Glutamatergic neuron (in vitro differentiated cells): ENCODE measurements at places on chromosomes 7 and 10.

- no peak for DNase-seq
Observed at GRCh38 chr7:151687523-151688235, 168.0 kb upstream of the RHEB start.

GRCh38 chr7:50707236-50708006 is 75.3 kb downstream of the GRB10 start:
- DNase-seq = no peak

- no peak for DNase-seq
Observed at GRCh38 chr7:30634193-30634626, 39.5 kb downstream of the GARS1 start.

GRCh38 chr10:52740913-52741675 is 31.5 kb downstream of the MBL2 start:
- DNase-seq = peak; percentile 81

DNA sequence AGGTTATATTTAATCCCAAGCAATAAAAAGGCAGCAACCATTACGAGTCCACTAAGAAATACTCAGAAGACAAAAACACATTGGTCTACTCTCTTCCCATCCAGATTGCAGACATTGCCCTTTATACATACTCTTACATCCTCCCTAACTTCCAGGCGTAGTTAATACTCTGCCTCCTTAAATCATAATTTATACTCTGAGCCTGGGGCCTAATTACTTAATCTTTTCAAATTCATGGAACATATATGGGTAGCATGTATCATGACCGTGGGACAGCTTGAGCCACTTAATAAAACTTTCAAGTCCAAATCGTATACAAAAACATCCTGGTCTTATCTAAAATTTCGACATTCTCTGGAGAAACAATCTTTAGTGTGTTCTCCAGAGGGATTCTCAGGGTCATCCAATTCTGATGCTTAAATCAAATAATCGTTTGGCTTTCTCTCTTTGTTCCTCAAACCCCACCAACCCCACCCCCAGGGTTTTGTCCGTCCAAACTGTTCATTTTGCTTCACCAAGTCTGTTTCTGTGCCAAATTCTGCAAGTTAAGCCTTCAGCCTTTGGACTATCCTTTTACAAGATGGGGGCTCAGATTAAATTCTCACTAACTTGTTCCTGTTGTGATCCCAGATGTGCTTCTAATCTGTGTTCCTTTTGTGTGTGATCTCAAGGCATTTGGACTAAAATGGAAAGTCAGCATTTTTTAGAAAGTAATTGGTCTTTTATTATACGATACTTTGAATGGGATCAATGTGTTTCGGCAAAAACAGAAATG is 86.4 kb downstream of the ADAM12 start:
- no peak for DNase-seq

DNA sequence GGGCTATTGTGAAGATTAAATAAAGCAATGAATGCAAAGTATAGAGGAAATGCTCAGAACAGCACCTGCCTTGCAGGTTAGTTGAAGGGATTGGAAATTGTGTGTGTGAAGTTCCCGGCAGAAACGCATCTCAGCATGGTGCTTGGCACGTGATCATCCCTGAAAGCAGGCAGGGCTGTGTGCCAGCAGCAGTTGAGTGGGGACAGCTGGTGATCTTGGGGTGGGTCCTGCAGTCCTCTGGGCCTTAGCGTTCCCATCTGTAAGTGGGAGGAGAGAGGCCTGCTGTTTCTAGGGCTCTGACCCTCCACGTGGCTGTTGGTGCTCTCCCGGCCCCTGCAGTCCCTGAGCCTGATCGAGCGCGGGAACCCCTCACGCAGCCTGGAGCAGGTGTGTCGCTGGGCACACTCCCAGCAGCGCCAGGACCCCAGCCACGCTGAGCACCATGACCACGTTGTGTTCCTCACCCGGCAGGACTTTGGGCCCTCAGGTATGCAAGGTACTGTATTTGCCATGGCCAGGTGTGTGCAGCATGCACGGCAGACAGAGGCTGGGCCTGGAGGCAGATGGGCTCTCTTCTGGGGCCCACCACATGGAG is 55.3 kb downstream of the TBATA start:
- DNase-seq = no peak

DNA sequence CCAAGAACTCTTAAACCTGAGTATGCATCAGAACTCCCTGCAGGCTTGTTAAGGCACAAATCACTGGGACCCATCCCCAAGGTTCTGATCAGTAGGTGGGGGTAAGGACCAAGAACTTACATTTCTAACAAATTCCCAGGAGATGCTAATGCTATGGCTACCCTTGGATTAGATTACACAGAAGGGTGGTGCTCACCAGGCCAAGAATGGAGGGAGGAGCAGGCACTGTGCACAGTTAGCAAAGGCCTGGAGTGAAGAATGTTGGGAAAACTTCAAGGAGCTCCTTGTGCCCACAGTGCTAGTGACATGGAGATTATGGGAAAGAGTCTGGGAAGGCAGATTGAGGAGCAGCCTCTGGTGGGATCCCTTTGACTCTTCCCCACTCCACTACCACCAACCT is 1.9 kb downstream of the PRSS2 start:
- DNase-seq = no peak

- no peak for DNase-seq
Observed at GRCh38 chr10:8144496-8144895, 90.0 kb downstream of the GATA3 start.

GRCh38 chr7:99828811-99829210 is 998 bp downstream of the CYP3A43 start:
- no peak for DNase-seq

DNA sequence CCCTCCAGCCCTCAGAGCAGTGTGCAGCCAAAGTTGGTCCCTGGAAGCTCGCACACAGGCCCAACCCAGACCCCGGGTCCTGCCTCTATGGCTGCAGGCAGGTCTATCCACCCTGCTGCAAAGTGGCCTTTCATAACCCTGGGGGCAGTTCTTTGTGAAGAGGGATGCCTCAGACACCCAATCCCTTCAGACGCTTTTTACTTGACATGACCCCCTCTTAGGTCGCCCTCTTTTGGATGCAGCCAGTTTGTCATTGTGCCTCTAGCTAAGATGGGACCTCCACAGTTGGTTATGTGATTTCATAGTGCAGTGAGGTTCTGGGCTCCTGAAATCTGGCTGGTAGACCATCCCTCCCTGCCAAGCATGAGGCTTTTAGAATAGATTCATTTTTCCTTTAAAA is 27.3 kb downstream of the SMKR1 start:
- no peak for DNase-seq

- no peak for DNase-seq
Observed at GRCh38 chr10:14102056-14102455, 228.7 kb downstream of the FRMD4A start.

DNA sequence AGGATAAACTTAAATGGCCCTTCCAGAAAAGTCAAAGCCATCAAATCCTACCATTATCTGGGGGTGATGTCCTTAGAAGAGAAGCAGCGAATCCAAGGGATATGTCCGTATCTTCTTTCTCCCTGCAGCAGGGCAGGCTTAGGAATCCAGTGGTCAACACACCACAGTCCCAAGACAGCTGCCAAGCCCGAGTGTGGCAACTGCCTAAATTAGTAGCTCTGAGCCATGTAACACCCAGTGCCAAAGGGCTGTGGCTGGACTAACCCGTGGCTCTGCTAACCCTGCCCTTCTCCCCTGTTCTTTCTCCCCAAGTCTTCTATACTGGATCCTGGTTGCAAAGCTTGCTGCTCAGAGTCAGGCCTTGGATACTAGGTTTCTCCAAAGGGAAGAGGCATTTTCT is 74.8 kb downstream of the CDK1 start:
- DNase-seq = no peak

DNA sequence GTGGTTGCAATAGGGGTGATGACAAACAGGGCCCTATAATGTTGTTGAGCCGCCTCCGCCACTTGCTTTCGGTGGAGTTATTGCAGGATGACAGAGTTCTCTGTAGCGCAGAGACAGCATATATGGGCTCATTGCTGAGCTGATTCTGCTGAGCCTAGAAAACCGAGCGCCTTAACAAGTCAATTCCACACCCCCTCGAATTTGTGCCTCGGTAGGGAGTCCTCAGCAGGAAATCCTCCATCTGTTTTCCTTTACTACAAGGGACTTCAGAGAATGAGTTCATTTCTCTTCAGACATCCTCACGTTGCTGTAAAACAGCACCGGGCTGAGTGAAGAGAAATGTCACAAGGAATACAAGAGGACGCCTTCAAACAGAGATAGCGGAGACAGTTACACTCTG is 90.7 kb upstream of the KIAA1217 start:
- no peak for DNase-seq

- DNase-seq = peak; percentile 86
Observed at GRCh38 chr10:102835007-102835482, 2.2 kb downstream of the CYP17A1 start.

DNA sequence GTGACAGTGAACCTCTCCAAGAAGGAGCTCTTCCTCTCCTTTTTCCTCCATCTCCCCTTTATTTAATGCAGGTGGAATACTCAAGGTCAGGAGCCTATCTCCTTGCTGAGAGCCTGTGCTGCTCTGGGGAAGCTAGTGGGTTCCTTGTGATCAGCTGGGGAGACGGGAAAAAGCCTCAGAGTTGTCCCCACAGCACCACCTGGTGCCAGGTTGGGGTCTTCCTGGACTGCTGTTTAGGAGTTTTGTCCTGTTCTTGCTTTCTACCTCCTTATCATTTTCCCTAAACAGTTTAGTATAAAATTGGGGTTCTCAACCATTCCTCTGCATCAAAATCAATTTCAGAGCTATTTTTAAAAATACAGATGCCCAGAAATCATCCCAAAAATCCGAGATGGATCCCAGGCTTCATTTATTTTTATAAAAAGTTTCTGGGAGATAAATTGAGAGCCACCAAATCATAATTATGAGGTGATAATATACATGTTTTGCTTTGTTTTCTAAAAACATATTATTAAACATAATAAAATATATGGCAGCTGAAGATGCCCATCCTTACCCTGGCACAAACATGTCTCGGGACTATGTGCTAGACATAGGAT is 44.3 kb downstream of the MACC1 start:
- DNase-seq = peak; percentile 75

DNA sequence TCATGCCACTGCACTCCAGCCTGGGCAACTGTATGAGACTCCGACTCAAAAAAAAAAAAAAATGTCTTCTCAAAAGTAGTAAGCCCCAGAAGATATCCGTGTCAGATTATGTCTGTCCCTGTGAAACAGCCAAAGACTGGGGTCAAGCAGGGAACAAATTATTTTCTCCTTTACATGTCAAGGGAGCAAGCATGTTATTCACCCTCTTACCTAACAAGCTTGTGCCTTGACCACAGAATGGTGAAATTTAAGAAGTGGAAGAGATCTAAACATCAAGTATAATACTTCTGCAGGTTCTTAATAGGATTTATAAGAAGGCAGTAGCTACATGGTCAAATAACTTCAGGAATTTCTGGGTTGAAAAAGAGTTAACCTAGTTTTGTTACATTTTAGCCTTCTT is 187.9 kb downstream of the ZNF365 start:
- DNase-seq = no peak

DNA sequence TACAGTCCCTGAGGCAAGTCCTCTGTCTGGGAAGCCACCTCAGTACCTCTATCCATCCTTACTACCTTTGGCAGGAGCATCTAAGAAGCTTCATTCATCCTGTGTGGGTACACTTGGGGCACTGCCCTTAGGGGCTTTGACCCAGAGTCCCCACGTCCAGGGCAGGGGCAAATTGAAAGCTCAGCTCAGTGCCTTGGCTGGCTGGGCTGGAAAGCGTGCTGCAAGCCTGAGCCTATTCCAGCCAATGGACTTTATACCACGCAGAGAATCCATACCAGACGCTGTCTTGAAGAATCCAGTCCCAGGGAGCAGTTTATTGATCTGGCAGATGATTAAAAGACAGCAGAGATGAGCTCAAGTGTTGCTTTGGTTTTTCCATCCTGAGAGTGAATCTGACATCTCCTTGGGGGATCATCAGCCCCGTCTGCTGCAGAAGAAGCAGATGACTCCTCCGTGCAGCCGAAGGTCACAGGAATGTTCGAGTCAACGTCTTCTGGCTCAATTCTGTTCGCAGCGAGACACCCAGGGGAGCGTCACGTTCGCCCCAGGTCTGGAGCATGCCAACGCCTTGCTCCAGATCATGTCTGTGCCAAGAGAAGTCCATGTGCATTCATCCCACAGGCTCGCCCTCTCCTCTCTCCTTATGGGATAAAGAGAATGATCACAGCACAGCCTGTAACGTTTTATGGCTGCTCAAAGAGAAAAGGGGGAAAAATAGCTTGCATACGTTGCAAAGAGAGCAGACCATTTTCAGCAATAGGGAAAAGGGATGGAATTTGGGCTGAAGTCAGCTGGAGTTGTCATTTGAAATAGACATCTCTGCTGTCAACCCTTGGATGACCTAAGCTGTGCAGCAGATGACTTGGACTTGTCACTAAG is 35.8 kb upstream of the LYZL1 start:
- peak; percentile 71 for DNase-seq

- DNase-seq = no peak
Observed at GRCh38 chr10:73601486-73601921, 10.4 kb upstream of the USP54 start.

GRCh38 chr10:101658975-101659374 is 36.0 kb downstream of the FBXW4 start:
- no peak for DNase-seq

- no peak for DNase-seq
Observed at GRCh38 chr10:112848868-112849430, 101.1 kb upstream of the TCF7L2 start.

- DNase-seq = no peak
Observed at GRCh38 chr7:55515569-55516279, 56.6 kb downstream of the VOPP1 start.

- DNase-seq = no peak
Observed at GRCh38 chr7:45071528-45071927, 17.2 kb downstream of the NACAD start.

DNA sequence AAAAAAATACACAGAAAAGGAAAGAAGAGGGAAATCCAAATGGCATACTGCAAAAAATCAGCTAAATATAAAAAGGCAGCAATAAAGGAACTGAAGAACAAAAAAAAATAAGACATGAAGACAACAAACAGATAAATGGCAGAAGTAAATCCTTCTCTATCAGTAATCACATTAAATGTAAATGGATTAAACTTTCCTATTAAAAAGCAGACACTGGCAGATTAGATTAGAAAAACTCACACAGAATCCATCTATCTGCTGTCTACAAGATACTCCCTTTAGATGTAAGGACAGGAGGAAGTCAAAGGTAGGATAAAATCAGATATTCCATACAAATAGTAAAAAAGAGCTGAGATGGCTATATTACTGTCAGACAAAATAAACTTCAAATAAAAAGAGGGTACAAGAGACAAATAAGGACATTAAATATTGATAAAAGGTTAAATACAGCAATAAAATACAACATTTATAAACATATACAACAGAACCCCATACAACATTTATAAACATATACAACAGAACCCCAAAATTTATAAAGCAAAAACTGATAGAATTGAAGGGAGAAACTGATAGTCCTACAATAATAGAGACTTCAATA is 51.4 kb downstream of the CFAP70 start:
- DNase-seq = no peak

- DNase-seq = no peak
Observed at GRCh38 chr7:128948976-128949760, 11.4 kb downstream of the IRF5 start.

GRCh38 chr7:79337717-79338116 is 115.8 kb downstream of the MAGI2 start:
- no peak for DNase-seq
